ENCODE measurements at places on chromosomes 2 and 18.

GRCh38 chr18:27847412-27847811 lies 329.5 kb downstream of the CDH2 start:
- no peak for DNase-seq

GRCh38 chr2:29281086-29281915 lies 166.1 kb downstream of the CLIP4 start:
- DNase-seq: peak; percentile 47

GRCh38 chr2:110950281-110950680 lies 170.4 kb upstream of the BCL2L11 start:
- DNase-seq: no peak

DNA sequence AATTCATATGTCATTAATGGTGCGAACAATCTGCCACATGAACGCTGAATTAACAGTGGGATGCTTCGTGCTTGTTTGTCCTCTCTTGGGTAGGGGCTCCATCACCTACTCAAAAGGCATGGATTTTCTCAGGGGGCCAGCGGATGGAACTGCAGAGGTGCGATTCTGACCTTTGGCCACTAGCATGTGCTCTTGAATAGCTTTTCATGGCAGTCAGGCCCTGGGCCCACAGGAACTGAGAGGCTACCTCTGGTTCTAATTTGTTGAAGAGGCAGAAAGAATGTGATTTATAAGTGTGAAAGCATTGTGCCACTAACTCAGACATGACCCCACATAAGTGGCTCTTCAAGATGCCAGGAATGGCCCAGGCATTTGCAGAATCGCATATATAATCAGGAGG lies 283.2 kb downstream of the INSIG2 start:
- DNase-seq: peak; percentile 32

GRCh38 chr2:150971910-150972309 lies 289.8 kb downstream of the RBM43 start:
- DNase-seq: no peak

DNA sequence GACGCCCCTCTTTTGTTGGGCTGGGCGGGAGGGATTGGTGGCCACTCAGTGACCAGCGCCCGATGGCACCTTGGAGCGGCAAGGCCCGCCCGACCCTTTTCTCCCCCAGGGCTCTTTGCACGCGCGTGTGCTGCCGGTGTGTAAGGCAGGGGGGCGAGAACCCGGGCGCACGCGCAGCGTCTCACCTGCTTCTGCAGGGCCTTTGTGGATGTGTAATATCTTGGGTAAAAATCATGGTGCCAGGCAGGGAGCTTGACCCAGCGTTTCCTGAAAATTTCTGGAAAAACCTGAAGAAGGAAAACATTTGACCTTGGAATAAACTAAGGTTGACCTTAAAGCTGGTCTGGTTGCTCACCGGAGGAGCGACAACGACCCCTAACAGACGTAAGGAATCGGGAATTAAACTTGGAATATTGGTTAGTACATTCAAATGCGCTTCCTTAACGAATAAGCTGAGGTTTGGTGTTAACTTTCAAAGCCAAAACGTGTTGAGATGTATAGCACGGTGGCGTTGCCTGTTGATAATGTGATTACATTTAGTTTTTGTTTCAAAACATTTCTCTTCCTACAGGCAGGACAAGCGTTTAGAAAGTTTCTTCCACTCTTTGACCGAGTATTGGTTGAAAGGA lies 438 bp downstream of the HSPE1 start:
- no peak for DNase-seq

- DNase-seq: no peak
Observed at GRCh38 chr2:8566774-8567468, 114.9 kb upstream of the ID2 start.

DNA sequence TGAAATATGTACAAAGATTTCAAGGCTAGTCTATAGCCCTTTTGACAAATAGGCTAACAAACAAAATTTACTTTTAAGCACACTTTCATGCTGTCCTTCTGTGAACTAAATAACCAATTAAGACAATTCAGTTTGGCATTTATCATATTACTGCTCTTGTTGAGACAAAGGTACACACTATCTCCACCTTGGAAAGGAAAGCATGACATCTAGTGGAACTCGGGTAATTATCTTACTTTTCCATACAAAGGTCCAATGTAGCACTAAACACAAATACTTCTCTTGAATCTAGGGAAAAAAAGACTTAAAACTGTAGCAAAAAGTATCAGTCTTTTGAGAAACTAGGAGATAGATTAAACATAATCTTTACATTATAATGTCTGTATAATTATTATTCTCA lies 125.0 kb upstream of the CD226 start:
- DNase-seq: peak; percentile 46

GRCh38 chr2:58203018-58203417 lies 38.1 kb downstream of the FANCL start:
- no peak for DNase-seq

DNA sequence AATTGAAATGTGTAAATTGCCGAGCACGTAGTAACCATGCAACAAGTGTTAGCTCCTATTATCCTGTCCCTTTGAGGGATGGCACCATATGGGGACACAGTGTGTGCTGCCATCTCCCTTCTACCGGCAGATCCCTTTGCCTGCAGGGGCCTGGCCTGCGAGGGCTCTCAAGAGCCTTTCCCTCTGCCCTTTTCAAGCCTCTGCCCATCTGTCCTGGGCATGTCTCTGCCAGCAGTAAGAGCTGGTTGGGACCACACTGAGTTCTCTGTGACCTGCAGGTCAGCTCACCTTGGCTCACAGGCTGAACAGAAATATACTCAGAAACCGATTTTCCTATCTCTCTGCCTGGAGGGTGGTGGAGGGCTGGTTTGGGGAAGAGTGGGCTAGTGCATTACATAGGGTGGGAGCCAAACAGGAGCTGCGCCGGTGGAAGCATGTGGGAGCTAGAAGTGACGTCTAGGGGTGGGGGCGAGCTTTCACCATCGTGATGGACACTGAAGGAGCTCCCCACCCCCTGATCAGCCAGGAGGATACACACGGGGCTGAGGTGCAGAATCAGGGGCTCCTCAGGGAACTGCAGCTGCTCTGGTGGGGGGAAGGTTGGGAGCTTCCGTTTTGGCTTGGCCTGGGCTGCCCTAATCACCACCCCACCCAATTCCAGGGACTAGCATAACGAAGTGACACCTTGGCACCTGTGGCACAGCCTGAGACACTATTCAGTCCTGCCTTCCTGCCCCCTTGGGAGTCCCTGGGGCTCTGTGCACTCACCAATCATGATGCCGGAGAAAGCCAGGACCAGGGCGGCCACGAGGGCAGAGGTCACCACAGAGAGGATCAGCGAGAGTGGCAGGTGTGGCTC lies 109.7 kb downstream of the CLIP4 start:
- no peak for DNase-seq

- DNase-seq: no peak
Observed at GRCh38 chr2:240904216-240905175, 1.6 kb upstream of the CROCC2 start.

DNA sequence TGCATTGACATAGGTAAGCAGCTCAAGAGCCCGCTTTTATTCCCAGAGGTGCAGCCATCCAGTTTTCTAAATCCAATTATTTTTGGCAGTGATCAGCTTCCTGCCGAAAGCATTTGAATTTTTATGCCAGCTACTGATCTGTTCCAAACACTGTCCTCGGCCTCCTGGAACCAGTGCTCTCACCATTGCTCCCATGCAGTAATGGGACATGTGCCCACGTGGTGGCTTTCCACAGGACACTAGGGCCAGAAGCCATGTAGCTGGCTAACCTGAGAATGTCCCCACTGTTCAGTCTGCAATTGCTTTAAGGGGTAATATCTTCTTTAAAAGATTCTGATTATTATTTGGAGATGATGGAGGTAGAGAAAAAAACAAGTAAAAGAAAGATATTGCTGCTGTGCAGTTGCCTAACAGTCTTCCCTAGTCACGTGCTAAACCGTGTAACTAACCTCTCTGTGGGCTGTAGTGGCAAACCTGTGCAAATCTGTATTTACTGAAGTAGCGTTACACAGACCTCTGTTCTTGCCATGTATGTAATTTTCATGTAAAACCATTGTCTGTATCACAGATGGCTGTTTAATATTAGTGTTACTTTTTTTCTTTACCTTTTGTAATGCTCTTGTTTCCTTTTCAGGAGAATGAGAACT lies 13.0 kb downstream of the GRHL1 start:
- DNase-seq: no peak

GRCh38 chr2:155377266-155377680 lies 678.8 kb downstream of the KCNJ3 start:
- peak; percentile 44 for DNase-seq

GRCh38 chr2:135986507-135986906 lies 1.1 kb upstream of the DARS1 start:
- DNase-seq: no peak

DNA sequence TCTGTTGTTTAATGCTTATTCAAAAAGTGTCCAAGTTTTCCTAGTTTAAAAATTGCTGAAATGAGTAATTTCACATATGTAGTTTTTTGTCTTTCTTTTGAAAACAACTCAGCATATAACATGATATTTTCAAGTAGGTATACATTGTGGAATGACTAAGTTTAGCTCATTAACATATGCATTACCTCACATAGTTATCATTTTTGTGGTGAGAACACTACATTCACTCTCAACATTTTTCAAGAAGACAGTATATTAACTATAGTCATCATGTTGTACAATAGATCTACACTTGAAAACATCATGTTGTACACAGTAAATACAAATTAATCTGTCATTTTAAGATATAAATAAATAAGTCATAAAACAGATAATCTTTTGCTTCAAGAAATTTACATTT lies 340.0 kb downstream of the CCDC85A start:
- no peak for DNase-seq

DNA sequence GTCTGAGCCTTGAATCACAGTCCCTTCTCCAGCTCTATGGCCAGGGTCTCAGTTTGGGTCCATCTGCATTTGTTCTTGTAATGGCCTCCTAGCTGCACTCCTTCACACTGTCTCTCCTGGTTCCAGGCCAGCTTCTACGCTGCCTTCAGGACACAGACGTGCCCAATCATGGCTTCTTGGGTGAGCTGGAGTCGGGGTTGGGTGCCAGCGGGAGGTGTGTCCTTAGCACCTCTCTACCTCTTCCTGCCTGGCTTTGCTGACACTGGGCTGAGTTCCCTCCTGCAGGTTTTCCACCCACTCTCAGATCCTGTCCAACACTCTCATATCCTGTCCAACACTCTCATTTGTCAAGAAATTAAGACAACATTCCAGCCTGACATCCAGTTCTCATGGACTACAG lies 9.6 kb downstream of the TRPM8 start:
- no peak for DNase-seq

DNA sequence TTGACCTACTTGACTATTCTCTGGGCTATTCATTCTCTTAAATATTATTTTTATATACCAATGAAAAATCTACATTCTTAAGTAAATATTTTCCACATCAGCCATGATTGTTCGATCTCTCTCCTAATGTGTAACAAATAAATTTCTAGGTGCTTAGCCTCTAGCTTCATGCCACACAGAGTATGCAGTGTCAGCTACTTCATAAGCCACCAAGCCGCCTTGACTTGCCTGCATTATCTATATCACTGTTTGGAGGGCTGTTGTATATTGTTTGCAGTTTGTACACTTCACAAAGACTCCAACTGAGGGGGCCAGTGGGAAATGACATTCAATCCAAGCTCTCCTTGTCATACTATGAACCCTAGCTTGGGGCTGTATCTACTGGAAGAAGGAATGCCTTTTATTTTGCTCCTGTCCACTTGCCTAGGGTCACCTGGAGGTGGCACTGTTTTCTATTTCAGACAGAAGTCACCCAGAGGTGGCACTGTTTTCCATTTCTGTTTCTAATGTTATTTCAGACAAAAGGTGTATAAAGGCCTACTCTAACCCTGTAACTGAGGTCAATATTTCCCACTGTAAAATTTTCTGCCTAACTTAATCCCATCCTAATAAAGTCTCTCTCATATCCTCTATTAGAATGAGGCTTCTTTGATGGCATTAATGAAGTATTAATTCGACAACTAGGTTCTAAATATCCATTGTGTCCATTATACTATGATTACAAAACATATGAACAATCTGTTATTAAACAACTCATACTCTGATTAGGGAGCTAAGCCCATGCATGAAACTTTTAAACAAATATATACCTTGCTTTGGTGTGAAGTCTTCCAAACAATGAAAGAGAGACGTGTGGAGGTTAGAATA lies 36.4 kb downstream of the COL5A2 start:
- DNase-seq: peak; percentile 61

GRCh38 chr2:120958623-120959366 lies 223.1 kb downstream of the GLI2 start:
- no peak for DNase-seq

DNA sequence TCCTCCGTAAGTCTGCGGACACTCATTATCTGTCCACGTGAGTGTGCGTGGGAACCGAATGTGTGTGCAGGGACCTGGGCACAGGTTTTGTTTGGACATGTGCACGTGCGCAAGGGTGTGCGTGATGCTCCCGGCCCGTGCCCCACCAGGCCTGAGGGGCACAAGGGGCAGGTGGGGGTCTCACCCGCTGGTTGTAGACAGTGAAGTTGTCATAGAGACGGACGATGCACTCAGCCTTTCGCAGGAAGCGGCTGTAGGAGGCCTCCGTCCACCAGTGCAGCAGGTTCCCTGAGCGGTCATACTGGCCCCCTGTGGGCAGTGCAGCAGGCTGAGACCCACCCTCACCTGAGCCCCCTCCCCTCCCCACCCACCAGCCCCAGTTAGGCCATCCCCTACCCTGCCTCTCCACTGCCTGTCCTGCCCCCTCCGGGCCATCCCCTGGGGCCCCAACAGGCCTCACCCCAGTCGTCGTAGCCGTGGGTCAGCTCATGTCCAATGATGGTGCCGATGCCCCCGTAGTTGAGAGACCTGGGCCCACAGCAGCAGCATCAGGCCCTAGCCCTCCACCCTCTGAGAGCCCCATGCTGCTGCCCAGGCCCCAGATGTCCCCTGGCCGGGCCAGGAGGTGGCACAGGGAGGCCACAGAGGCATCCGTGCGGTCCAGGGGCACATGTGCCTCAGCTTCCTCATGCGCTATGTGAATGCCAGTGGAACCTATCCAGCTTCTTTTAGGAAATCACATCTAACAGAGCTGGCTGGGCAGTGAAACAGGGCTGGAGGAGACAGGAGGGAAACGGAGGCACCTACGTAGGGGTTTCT lies 6.1 kb downstream of the ECEL1 start:
- DNase-seq: no peak

GRCh38 chr2:33552758-33553461 lies 46.2 kb downstream of the FAM98A start:
- DNase-seq: no peak

DNA sequence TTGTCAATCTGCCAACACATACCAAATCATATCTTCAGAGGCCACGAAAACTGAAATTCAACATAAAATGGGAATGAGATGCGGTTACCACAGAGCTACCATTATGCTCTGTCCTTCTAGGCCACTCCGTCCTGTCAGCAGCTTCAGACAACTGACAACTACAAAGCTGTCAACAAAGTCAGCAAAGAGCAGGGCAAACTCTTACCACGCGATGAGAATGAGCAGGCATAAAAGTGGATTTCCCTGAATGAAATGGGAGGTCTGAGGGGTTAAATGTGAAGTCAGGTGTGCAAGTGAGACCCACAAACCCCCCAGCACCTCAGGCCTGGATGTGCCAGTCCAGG lies 130.1 kb downstream of the LNPK start:
- DNase-seq: no peak

- DNase-seq: no peak
Observed at GRCh38 chr2:181589779-181590178, 67.1 kb downstream of the CERKL start.

GRCh38 chr2:124333784-124334183 lies 308.7 kb downstream of the CNTNAP5 start:
- DNase-seq: no peak
